Neural progenitor cell (in vitro differentiated cells): ENCODE measurements at places on chromosomes 7 and 10. TPM values are rescaled to one million over a fixed set of nuclear protein-coding genes. Genes with fewer than 3 reads are reported as not detected.

GFRA1 gene
- total RNA-seq: 14.0 and 14.6 TPM in 2 replicates

DNA sequence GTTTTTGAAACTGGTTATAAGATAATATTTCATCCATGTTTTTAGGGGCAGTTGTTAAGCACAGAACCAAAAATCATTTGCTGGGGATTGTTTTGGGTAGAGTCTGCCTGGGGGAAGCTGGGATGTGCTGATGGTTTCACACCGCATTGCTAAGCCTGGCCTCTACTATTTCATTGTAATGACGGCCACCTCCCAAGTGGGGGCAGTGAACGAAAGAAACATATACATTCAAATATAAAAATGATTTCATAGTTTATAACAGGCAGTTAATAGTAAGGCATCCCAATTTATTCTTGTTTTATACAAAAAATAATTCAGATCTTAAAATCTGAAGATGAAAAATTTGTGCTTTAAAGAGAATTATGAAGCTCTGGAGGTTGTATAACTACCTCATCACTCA is 750.8 kb downstream of the REEP3 start:
- no peak overlapping the region for H3K27ac ChIP-seq
- no peaks in the 10 kb centered on the region for H3K4me1 ChIP-seq
- H3K27me3 ChIP-seq: no peaks in the 10 kb centered on the region
- peak; percentile 6 for DNase-seq
- H3K36me3 ChIP-seq: no peaks in the 10 kb centered on the region

GPR141 gene
- total RNA-seq: 1.2 and 2.6 TPM in 2 replicates

SSMEM1 gene
- total RNA-seq: not detected in 2 replicates

- no peak for DNase-seq
- no peaks in the 10 kb centered on the region for H3K36me3 ChIP-seq
- H3K27me3 ChIP-seq: no peaks in the 10 kb centered on the region
- no peak overlapping the region for H3K27ac ChIP-seq
Observed at GRCh38 chr10:25082276-25083204, 66.1 kb downstream of the THNSL1 start.

DNA sequence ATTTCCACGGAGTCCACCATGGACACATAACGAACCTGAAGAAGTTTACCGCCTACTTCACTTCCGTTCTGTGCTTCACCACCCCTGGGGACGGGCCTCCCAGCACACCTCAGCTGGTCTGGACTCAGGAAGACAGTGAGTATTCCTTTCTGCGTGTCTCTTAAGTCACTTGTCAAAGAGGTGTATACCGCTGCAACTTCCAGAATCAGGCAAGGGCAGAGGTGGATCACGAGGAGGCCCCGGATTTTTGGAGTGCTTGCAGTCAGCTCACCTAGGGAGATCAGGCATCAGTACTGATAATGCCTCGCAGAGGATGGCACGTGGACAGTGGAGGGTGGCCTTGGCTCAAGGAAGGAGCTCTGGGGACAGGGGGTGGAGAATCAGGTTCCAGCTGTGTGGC is 630.4 kb upstream of the FOXK1 start:
- H3K27ac ChIP-seq: no peak overlapping the region
- H3K4me3 ChIP-seq: no peak overlapping the region
- H3K27me3 ChIP-seq: no peaks in the 10 kb centered on the region
- no peaks in the 10 kb centered on the region for H3K36me3 ChIP-seq
- no peaks in the 10 kb centered on the region for H3K4me1 ChIP-seq

DNA sequence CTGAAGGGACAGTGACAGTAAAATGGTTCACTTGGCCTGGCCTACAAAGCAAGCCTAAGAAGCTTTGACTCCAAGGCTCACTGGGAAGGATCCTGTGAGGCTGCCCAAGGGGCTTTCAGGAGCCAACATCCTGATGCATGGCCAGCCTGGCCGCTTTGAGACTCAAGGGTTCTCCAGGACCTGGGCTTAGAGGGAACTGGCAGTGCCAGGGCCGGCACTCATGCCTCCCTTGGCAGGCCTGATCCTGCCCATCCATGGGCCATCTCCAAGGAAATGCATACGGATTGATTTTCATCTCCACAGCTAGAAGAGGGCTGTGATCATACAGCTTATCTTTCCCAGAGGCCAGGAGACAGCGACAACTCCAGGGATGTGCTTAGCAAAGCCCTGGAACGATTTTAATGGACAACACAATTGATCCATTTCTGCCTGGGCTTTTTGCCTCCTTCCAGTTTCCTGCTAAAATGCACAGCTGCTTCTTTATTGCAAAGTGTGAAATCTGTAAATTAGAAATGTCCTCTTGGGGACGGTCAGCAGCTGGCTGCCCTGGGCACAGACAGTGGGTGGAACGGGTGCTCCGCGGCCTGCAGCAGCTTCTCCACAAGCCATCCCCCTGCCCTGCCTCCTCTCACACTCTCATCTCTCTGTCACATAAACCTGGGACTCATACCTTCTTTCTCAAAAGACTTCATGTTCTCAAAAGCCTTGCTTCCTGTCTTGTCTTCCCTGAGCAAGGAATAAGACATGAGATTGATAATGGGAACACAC is 288.5 kb downstream of the GRID1 start:
- H3K27me3 ChIP-seq: no peaks in the 10 kb centered on the region
- H3K4me1 ChIP-seq: peaks cover 5% of the 10 kb centered on the region
- H3K36me3 ChIP-seq: no peaks in the 10 kb centered on the region
- no peak for DNase-seq
